ENCODE measurements at places on chromosomes 2 and 18.

DNA sequence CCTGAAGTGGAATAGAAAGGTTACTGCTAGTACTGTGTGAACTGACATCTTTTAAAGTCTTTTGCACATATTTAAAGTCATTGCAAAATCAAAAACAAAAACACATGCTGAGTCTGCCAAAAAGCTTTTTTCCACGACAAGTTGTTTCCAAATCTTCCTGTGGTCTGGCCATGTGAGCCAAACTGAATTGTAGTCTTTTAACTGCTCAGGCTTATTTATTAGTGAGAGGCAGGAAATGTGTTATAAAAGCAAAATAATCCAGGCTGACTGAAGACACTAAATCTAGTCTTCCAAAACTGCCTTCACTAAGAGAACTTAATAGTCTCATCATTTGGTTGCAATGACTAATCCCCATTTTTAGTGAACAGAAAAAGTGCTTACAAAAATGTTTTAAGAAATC, 2.3 kb downstream of the KRCC1 start:
- no peak for DNase-seq

DNA sequence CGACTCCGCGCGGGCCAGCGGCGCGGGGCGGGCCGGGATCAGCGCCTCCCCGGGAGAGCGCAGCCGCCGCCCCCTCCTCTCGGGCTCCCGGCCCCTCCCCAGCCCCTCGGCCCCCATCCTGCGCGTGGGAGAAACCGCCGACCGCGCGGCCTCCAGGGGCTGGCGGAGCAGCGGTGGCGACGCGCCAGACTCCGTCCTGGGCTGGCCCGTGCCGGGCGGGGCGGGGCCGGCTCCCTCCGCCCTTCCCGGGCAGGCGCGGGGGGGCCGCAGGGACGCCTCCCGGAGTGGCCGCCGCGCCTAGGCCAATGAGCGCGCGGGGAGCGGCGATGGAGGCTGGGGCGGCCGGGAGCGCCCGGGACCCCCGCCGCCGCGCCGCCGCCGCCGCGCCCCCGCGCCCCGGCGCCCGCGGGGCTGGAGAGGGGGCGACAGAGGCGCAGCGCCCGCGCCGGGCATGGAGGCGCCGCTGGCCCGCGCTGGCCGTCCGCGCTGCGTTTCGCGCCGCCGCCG, 49.1 kb downstream of the KCNIP3 start:
- DNase-seq = no peak

DNA sequence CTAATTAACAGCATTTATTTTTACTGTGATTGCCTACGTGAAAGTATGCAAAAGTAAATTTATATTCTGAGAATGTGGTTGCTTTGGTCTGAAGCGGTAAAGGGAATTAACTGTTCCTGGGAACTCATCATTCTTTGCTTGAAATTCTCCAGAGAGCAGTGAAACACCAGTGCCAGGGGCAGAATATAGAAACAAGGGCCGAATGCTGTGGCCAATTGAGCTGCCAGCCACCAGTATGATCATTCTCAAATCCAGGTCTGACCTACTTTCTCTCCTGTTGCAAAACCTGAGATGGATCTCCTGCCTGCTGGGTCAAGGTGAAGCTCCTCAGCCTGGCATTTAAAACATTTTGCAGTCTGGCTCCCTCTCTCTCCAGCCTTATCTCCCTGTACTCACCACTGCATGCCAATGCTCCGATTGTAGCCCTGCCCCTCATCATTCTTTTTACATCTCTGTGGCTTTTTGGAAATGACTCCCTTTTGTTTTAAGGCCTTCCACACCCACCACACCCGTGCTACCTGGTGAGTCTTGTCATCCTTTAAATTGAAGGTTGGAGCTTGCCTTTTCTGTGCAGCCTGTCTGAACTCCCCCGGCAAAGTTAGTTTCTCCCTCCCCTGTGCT, 94.5 kb upstream of the TMEM178A start:
- peak; percentile 66 for DNase-seq

GRCh38 chr2:9693196-9693491, 62.3 kb upstream of the YWHAQ start:
- no peak for DNase-seq

- DNase-seq = no peak
Observed at GRCh38 chr2:129087133-129087813, 768.6 kb upstream of the HS6ST1 start.

- DNase-seq = no peak
Observed at GRCh38 chr2:187493877-187494568, 46.0 kb upstream of the CALCRL start.

- no peak for DNase-seq
Observed at GRCh38 chr18:70333757-70334156, 44.9 kb downstream of the SOCS6 start.

DNA sequence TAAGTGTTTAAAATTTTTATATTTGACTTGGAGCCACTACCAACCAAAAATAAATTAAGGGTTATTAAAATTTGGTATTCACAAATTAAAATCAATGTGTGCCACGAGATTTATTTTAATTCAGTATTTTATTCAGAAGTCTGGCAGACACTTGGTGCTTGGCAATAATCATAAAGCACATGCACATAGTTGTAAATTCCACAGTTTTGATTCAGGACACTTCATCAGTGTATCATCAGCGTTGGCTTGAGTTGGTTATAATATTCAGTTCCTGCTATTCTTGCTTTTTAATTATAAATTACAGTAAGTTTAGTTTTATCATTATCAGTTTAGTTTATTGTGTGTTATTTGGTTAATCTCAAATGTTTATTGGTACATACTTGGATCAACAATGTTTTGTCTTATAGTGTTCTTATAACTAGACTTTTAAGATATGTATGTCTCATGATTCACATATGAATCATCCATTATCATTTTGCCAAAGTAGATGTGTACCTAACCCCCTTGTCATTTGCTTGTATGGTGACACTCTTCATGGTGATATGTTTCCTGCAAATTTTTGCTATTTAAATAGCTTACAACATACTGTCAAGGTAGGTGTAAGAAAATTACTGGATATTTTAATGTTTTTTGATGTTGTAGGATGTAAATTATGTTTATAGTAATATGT, 237.9 kb downstream of the BABAM2 start:
- DNase-seq = no peak

GRCh38 chr2:96806468-96807126, 9.5 kb upstream of the CNNM3 start:
- peak; percentile 39 for DNase-seq

DNA sequence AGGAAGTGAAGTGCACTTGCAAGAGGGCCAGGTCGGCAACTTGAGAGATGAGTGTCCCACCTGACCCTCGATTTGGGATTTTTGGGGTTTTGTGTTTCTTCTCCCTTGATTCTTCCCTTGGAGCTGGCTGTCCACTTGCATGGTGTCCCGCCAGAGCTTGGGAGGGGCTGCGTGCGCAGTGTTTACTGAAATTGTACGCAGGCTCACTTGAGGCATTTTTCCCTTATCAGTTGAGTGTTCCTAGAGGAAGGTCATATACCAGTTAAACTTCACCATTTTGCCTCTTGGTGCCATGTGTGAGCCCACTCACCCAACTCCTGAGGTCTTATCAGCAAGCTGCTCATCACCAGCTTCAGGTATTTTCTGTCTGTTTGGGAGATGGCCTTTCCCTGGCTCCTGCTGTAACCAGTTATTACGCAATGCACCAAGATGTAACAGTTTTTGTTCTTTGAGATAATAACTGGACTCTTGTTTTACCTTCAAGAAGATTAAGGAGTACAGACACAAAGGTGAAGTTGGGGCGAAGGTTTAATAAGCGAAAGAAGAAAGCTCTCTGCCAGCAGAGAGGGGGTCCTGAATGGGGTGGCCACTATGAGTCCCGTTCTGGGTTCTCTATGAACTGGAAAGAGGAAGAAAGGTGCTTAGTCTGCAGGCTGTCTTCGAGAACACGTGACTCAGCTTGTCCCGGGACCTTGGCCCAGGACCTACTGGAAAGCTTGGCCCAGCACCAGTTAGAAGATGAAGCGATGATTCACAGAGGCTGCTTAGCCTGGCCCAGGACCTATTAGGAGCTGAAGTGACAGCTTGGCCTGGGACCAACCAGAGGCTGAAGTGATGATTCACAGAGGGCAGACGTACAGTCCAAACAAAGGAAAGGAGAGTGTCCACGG, 21.5 kb upstream of the TXNL4A start:
- DNase-seq = no peak

DNA sequence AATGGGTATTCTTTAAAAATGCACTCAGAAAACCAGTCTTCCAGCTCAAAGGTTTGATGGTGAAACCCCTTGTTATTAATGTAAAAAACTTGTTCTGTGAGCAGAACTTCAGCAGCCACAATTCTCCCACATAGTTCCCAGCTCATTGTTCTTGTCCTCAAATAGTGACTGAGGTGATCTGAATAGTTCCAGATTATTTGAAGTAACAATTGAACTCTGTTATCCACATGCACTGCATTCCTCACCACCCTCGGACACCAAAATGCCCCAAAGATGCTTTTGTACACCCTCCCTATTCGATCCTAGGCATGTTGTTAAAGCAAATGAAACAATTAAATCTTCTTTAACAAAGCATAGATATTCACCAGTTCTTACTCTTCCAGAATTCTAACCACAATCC, 2186.8 kb upstream of the CELF4 start:
- DNase-seq = no peak

DNA sequence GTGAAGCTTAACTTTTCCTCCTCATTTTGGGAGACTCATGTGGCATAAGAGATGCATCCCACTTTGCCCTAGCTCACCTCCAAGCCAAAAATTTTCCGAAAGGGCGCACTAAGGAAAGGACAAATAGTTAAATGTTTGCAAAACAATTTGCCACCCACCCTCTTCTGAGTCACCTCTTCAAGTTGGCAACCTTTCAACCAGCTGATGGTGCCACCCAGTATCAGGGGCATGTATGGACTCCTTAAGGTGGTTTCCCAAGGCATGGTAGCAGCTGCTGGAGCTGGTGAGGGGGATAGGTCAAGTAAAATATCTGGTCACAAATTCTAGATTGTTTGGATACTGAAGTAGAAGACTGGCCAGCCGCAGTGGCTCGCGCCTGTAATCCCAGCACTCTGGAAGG, 17.2 kb upstream of the ITGAV start:
- no peak for DNase-seq

GRCh38 chr2:122883849-122884248, 1128.4 kb downstream of the TSN start:
- DNase-seq = no peak

GRCh38 chr18:76115580-76115979, 379.5 kb downstream of the ZNF516 start:
- DNase-seq = no peak

GRCh38 chr2:21916934-21917522, 793.3 kb downstream of the TDRD15 start:
- no peak for DNase-seq

DNA sequence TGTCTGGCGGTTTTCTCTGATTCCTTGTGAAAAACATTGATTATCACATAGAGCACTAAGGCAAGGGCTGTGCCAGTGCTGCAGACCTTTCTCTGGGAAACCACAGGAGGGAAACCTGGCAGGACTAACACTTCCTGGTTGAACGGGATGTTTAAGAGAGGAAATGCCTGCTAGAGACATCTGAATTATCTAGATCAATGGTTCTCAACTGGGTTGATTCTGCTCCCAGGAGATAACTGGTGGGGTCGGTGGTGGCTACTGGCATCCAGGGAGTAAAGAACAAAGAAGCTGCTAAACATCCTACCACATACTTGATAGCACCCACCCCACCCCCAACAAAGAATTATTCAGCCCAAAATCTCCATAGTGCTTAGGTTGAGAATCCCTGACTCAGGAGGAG, 37.5 kb downstream of the DDX18 start:
- DNase-seq = no peak

- DNase-seq = no peak
Observed at GRCh38 chr2:3463944-3464343, 55.4 kb downstream of the ADI1 start.

GRCh38 chr2:152251211-152251610, 75.6 kb upstream of the STAM2 start:
- no peak for DNase-seq

DNA sequence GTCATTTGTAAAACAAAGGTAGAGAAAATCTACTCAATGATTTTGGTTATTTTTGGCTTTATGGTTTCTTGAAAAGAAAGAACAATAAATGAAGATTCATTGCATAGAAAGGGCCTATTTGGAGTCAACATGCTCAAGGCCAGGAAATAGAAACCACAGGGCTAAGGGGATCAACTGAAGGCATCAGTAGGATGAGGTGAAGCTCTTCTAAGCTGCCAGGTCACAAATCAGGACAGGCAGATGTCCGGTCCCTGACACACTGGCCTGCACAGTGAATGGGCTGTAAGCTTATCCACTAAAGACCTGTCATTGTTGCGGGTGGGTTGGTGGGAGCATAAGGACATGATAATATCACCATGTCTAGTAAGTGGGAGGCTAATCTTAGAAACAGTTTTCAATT, 31.6 kb upstream of the RNF138 start:
- DNase-seq = no peak

- no peak for DNase-seq
Observed at GRCh38 chr2:196131949-196132925, 39.1 kb downstream of the STK17B start.

GRCh38 chr18:3058328-3059191, 45.6 kb upstream of the LPIN2 start:
- no peak for DNase-seq

- DNase-seq = no peak
Observed at GRCh38 chr2:172305066-172305465, 122.3 kb upstream of the ITGA6 start.

- no peak for DNase-seq
Observed at GRCh38 chr2:99852376-99852934, 289.9 kb downstream of the AFF3 start.

DNA sequence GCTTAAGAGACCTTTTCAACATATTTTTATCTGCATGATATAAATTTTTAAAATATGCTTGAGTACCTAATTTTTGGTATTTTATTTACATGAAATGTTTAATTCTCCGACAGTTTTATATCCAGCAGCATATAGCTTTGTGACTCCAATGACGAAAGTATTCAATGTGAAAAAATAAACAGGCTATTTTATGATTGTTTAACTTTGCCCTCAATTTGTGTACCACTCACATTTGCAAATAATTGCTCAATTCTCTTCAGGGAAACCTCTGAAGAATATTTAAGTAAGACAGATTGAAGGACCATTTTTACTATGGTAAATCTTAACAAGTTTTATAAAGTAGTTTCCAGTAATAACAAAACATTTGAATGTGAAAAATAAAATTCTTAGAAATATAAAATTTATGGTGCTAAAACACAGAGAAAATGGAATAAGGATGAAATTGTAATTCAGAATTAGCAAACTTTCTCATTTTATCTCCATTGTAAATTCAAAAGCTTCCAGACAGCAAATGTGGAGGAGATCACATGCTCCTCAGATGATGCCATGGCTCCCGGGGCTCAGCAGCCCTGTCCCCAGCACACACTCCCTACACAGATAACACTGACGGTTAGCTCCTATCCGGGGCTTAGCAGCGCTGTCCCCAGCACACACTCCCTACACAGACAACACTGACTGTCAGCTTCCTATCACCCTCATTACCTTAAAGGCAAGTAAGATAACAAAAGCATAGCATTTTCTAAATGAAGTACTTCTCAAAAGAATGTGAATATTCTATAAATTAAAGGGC, 39.7 kb downstream of the SH3YL1 start:
- no peak for DNase-seq

DNA sequence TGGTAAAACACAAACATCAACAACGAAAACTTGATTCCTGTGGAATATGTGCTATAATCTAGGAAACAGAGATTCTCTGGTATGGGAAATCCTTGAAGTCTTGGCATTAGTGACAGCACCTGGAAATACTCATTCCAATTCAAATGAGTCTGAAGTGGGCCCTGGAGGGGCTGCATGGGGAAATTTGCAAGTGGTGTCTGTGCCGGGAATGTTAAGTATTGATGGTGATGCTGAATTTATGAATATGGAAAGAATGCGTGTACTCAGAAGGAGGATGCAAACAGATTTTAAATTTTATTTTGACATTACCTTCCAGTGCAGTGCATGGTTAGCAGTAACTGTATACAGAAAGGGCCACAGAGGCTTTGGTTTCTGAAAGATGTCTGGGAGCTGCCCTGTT, 37.2 kb downstream of the PTPRM start:
- DNase-seq = no peak
